ENCODE measurements at places on chromosomes 5 and 9. TPM values are rescaled to one million over a fixed set of nuclear protein-coding genes. Genes with fewer than 3 reads are reported as not detected.

The NR5A1 gene
- 0.14 TPM for total RNA-seq

The TRIM41 gene
- total RNA-seq: 20.4 TPM

The OTP gene
- total RNA-seq: not detected

The FAM120A gene
- 94.8 TPM for total RNA-seq

DNA sequence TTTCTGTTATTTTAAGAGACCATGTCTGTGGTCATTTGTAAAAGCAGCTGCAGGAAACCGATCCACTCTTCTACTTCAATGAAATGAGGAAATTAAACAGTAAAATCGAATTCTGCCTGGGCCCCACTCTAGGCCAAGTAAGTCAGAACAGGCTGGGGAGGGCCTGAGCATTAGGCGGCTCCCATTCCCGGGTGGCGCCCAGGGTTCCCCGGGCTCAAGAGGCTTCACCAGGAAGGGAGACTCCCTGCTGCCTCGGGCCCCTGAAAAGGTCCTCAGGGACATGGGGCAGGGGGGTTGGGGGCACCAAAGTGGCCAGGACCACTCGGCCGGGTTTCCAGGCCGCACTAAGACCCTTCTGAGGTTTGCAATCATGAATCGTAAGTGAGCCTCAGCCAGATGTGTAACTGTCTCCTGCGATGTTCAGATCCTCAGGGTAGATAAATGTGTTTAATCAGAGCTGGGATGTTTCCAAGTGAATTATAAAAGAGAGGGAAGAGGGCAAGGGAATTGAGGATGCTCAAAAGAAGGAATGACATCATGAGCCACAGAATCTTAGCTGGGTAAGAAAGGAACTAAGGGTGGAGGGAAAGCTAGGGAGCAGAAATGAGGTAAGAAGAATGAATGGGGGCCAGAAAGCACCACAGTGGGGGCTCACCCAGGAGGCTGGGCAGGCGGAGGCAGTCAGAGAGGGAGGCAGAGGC is 24.6 kb downstream of the MED10 start:
- no peak for DNase-seq

DNA sequence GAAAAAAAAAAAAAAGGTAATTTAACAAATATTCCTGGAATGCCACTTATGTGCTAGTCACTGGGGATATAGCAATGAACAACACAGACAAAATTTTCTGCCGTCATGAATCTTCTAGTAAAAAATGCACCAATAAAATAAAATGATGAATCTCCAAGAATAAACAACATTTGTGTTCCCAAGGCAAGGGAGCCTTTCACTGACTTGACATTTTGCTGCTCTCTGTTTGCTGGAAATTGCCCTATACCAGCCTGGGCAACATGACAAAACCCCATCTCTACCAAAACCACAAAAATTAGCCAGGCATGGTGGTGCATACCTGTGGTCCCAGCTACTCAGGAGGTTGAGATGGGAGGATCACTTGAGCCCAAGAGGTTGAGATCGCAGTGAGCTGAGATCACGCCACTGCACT is 64.5 kb upstream of the ERBIN start:
- no peak for DNase-seq

DNA sequence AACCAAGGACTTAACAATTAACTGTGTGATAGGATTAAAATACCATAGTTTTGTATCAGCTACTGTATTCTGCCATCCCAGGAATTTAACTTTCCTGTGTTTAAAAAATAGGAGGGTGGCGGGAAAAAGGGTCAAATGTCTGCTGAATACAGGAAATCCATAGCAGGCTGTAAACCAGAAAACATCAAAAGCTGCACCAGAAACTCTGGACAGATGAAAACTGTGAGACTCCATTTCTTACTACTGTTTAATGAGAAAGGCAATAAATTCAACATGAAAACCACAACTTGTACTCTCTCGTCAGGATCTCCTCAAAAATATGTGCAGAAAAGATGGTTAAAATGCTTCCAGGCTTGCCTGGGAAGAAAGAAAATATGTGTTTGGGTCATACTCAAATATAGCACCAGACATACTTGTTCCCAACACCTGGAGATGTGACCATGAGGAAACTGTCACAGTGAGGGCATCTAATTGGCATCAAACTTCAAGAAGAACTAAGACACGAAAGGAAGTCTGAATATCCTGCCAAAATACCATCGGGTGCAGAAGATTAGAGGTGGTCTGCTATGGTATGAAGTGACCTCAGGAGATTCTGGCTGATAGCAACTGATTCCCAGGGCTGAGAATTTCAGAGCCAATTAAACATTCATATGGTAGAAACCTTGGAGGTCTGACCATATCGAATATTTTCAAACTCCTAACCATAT is 164.7 kb upstream of the TARS1 start:
- no peak for DNase-seq

GRCh38 chr5:13478831-13479465 is 465.5 kb downstream of the DNAH5 start:
- no peak for DNase-seq

GRCh38 chr5:122882831-122883230 is 37.4 kb downstream of the SNX24 start:
- no peak for DNase-seq

DNA sequence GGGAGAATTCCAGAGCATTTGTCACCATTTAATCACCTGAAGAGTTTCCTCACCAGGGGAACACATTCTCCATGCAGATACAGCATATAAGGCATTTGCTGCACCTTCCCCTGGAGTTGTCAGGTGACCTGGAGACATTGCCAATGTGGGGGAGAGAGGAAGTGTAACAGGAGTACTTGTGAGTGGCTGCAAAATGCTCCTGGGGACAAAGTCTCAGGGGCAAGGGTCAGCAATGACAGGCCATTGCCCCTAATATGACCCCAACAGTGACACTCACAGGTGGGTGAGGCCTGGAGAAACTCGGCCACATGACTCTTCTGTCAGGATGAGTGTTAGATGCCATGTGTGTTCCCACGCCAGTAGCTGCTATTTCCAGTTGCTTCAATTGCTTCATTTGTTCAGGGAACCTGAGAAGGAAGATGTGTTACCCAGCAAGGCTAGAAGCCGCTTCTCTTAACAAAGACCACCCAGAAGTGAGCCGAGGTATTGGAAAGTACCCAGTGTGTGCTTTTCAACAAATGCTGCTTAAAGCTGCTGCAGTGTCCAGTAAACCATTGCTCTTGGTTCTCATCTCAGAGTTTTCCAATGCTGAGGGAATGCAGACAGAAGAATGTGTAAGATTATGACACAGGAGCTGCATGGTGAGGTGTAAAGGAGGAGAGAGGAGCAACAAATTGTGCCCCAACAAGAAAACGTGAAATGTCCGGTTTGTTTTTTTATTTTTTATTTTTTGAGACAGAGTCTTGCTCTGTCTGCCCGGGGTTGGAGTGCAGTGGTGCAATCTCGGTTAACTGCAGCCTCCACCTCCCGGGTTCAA is 128.2 kb upstream of the SLC44A1 start:
- DNase-seq: no peak

- DNase-seq: no peak
Measured at GRCh38 chr5:129217179-129217578, 122.6 kb downstream of the ISOC1 start.

GRCh38 chr5:122311961-122312590 is at the start of gene SNCAIP:
Gene SNCAIP (plus strand): TSS chr5:122312237. CDS start chr5:122391135, 78,898 bp downstream.
- peak; percentile 83 for DNase-seq
